T-helper 17 cell (primary cell): ENCODE measurements at places on chromosomes 5 and 9.
A peak's percentile ranks its signal among the peaks of the same experiment; 100 is the strongest.

GRCh38 chr5:176396330-176396729 is 7.8 kb downstream of the HIGD2A start:
- no peak for DNase-seq

DNA sequence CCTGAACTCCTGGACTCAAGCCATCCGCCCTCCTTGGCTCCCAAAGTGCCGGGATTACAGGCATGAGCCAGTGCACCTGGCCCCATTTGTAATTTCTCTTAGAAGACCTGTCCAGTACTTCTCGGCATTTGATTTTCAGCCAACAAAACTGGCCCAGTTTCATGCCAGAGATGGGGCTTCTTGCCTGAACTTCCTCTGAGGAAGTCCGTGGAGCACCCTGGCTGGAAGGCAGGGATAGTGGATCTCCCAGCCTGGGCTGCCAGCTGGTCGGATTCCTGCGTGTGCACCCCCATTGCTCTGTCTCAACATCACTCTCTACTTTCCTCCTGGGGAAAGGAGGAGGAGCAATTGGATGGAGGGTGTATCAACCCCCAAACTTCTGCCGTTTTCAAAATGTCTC is 39.0 kb downstream of the FAM78A start:
- no peak for DNase-seq

DNA sequence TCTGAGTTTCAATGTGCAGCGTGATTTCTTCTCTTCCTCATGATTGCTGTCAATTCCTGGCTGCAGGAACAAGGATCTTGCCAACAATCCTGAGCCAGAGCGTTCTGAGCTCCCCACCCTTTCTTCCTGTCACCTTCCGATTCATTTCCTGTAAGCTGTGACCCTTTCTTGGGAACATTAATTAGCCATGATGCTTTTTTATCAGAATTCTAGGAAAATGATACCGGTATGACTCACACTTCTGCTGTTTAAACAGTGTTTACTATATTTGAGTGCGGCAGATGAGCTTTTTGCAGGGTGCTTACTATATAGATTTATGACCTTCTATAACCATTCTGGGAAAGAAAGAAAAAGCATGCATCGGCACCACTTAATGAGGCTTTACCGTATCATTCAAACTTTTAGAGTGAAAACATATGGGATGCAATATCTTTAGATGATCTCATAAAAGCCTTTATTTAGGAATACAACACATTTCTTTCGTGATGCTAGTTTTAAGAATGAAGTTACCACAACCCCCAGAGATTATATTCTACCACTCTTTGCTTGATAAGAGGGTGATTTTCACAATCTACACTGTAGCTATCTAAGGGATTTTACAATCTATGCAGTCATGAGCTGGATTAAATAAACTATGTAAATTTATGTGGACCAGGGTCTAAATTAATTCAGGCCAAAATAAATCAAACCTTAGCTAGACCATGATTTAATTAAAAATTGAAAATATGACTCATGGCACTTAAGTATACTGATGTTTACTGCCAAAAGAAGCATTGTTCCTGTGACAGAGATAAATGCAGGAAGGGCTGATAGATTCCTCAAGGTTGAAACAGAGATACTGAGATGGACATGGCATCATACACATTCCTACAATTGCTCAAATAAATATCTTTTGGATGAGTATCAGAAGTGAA is 38.0 kb upstream of the OSMR start:
- no peak for DNase-seq

- DNase-seq = no peak
These were observed 28.5 kb upstream of the CHD1 start for GRCh38 chr5:98957307-98957706.

- no peak for DNase-seq
These were observed 16.1 kb downstream of the SLC22A4 start for GRCh38 chr5:132310141-132310834.

- DNase-seq = no peak
These were observed 34.7 kb downstream of the LPCAT1 start for GRCh38 chr5:1488882-1489680.

GRCh38 chr9:137235424-137236237 is 4.9 kb downstream of the SLC34A3 start:
- no peak for DNase-seq

GRCh38 chr5:9339206-9339818 is 206.6 kb downstream of the SEMA5A start:
- DNase-seq = no peak

- no peak for DNase-seq
These were observed 96.5 kb upstream of the SMARCA2 start for GRCh38 chr9:1918622-1919021.

GRCh38 chr5:163564321-163564938 is 59.0 kb downstream of the MAT2B start:
- peak; percentile 17 for DNase-seq

DNA sequence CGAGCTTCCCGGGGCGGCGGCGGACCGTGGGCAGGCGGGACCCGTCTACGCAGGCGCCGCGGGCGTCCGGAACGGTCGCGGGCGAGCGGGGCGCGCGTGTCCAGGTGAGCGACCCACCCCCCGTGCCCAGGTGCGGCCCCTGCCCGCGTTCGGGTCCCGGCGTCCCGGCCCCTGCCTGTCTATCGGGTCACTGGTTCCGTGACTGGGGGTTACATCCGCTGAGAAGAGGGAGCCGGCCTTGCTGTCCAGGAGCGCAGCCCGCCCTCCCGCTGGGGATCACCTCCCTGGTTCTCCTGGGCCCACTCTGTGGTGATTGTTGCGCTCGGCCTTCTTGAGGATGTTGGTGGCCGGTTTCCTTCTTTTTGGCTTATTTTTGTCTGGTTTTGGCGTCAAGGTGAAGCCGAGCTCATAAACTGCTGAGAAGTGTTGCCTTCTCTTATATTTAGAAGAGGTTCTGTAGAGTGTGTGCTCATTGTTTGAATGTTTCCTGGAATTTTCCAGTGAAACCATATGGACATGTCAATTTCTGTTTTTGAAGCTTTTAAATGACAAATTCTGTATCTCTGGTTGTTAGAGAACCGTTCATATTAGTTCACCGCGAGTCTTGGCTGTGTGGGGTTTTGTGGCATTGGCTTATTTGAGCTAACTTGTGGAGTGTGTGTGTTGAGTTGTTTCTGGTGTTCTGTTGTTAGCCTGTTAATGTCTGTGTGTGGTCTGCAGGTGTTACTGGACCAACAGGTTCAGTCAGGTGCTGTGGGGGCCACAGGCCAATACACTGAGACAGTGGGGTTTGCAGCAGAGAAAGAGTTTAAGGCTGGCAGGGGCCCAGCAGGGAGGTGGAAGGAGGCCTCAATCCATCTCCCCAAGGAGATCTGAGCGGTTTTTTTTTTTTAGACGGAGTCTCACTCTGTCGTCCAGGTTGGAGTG is 621 bp downstream of the CEP72 start:
- no peak for DNase-seq

DNA sequence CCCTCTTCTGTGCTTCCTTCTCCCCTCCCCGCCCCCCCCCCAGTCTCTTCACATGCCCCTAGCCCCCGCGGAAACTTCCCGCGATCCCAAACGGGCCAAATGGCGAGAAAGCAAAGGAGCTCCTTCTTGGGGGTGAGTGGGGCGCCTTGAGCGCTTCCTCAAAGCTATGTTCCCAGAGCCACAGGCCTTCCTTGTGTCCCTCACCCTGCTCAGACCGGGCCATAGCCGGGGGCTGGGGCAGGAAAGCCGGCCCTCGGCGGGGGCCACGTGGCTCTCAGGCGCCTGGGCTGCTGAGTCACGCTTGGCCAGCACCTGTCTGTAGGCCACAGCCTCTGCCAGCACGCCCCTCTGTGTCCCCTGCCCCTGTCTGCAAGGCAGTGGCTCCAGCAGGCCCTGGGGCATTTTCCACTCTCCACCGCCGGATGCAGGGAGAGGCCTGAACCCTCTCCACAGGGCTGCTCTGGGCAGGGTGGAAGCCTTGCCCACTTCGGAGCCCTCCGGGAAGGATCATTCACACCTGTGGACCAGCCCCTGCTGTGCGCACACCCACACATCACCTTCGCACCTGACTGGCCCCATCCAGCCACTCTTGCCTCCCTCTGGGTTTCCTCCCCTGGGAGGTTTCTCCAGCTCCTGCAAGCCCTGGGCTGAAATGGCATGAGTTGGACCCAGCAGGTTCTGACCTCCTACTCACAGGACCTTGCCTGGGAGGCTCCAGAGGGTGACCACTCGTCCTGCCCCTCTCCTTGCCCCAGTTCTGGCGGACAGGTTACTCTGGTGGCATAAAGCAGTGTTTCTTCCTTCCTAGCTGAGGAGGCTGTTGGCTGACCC is 1.2 kb upstream of the SQSTM1 start:
- no peak for DNase-seq

- DNase-seq = no peak
These were observed 1.1 kb downstream of the HSPA9 start for GRCh38 chr5:138573949-138574670.

DNA sequence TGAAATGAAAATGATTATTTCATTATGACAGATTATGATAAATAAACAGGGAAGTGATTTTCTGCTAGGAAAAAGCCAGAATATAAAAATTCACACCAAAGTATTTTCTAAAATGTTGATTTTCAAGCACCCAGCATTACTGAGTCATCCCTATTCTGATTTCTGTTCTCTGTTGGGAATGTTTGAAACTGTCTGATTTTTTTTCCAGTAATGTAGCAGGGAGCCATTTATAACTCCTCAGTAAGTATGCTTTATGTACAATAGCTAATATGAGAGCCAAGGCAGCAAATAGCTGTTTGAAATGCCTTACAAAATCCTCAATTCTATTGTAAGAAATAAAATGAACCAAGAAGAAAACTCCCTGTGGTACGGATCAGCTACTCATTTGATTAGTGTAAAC is 471.7 kb upstream of the TYRP1 start:
- no peak for DNase-seq

- no peak for DNase-seq
These were observed 57.7 kb upstream of the EGFL7 start for GRCh38 chr9:136604823-136605525.
